ENCODE measurements at places on chromosomes 2 and 18.
A peak's percentile ranks its signal among the peaks of the same experiment; 100 is the strongest.

- no peak for DNase-seq
Measured at GRCh38 chr2:73009177-73009839, 62.2 kb downstream of the SFXN5 start.

DNA sequence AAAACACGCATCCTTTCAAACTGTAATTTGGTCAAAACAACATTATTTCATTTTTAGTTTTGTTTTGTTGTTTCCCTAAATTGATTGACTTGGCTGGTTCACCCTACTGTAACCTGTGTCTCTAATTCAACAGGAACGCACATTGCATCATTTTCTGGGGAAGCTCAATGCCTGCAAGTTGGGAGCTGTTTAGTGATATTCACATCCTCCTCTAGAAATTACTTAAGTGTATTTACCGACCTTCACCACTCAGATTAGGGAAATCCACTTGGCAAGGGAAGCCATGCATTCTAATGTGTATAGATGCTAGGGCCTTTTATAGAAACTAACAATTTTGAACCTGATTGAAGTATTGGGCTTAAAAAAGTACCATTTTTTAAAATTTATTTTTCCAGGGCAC, 7.3 kb upstream of the TPO start:
- DNase-seq = no peak

- no peak for DNase-seq
Measured at GRCh38 chr18:23177433-23178072, 42.3 kb downstream of the CABLES1 start.

DNA sequence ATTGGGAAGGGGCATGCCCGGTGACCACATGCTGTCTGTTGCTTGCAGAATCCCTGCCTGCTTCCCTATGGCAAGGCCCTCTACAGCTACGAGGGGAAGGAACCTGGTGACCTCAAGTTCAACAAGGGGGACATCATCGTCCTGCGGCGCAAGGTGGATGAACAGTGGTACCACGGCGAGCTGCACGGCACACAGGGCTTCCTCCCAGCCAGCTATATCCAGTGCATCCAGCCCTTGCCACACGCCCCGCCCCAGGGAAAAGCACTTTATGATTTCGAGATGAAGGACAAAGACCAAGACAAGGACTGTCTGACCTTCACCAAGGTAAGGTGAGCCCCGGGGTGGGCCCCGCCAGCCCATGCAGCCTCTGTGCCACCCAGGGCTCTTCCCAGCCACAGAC, 218.6 kb downstream of the SH3RF3 start:
- no peak for DNase-seq

DNA sequence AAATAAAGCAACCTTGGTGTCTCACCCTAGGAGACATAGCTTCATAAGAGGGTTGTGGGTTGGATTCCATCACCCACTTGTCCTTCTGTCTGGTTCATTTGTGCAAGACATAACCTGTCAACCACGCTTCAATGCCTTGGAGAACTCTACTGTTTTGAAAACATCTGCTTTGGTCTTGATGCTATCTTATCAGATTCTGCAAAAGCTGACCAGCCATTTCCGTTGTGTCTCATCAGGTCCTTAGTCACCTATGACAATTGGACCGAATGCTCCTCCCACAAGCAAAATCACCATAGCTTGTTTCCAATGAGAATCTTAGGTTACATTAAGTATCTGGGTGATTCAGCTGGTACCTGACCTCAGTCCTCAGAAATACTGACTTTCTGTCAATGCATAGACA, 35.4 kb downstream of the STAT4 start:
- DNase-seq = no peak

DNA sequence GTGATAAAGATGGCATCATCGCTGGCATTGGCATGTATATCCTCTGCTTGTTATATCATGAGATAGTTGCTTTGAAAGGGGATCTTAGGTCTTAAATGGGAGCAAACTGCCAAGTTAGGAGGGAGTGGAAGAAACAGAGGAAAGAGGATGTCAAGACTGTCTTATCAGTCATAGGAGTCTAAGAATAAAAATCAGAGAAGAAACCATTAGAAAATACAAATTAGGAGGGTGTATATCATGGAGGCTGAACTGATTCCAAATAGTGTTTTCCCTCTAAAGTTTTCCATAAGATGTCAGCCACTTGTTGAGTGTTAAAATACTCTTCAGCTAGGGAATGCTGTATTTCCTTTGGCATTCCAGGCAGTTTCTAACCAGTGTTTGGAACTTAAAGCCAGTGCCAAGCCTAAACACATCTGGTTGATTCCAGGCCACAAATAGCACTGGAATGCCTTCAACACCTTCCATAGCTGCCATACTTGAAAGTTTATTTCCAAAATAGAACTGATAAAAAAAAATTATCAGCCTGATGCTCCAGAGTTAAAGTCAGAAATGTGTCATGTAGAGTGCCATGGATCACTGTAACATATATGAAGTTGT, 129.4 kb downstream of the ZEB2 start:
- DNase-seq = peak; percentile 68

DNA sequence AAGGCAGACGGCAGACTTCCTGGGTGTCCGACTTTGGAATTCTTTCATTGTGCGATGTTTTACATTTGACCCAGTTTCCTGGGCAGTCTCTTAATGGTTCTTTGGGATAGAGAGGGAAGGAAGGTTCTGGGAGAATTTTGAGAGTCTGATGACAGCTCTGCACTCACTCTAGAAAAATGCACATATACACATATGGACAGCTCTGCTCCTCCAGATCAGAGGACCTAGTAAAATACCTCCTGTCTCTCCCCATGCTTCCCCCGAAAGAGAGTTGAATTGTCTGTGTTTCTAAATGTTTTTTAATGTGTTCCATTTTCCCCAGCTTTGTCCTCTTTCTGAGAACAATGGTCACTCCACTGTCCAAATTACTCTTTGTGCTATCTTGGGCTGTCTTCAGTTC, 102.0 kb upstream of the CXCR4 start:
- DNase-seq = peak; percentile 13

GRCh38 chr2:237725661-237726060, 72.9 kb upstream of the RBM44 start:
- no peak for DNase-seq

DNA sequence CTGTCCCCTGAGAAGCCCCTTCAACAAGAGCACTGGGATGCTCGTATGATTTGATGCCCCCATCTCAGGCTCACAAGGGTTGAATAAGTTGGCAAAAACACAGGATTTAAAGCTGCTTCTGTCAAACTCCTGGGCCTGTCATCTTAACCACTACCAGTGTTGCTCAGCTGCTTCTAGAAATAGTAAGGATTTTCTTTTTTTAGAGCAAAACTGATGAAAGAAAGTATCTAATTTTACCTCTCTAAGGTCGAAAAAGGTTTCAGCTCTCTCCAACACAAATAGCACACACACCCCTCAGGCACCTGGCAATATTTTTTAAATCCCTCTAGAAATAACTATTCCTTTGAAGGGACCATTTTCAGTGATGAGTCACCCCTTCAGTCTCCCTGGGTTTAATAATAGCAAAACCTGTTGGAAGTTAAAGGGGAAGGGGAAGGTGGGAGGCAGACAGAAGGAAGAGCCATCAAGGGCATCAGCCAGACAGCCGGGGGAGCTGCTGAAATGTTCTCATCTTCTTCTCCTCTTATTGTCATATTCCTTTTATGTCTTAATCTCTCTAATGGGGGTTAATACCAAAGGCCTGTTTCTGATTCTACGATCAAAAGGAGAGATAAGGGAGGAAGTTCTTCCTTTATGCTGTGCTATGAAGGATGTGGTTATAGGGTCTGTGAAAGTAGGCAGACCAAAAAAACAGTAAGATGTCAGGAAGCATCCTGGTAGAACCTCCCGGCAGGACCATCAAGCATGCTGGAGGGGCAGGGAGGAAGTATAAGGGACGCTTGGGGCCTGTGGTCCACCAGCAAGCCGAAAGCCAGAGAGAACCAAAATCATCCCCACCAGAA, 31.9 kb upstream of the SLC35G4 start:
- DNase-seq = no peak

GRCh38 chr2:100178864-100179263, 36.5 kb upstream of the AFF3 start:
- DNase-seq = no peak

DNA sequence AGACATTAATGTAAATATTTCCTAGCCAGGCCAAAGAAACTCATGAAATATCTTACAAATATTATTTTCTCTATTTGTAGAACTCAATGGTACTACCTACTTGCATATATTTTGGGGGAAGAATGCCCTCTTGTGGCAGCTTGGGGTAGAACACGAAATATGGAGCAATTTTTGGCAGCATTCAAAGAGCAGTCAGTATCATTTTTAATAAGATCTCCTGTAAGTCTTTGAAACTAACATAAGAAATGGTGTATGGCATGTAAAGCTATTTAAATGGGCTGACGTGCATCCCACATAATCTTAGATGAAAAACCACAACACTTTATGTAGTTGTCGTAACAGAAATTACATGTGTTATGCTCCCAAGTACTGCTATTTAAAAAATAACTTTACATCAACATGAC, 62.3 kb upstream of the CCDC195 start:
- DNase-seq = peak; percentile 81

- no peak for DNase-seq
Measured at GRCh38 chr2:65658881-65659280, 226.5 kb upstream of the SPRED2 start.

DNA sequence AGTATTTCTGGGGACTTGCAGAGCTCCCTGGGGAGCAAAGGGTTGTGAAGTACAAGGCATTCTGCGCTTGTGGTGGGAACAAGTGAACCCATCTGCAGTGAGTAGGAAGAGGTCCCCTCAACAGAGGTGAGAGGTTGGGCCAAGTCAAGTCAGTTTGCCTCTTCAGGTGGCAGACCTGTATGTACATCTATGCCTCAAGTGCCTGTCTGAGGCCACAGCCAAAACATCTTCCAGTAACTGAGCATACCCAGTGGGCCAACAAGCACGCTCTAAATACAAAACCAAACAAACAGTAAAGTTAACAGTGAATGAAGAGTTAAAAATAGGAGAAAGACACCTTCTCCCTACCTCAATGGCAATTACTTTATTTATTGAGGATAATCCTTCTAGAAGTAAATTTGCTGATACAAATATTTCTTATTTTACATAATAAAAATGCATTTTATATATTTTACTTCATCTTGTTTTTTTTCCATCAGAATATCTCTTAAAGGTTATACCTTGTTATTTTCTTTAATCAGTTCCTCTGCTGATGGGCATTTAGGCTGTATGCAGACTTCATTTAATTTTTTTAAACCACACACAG, 2.5 kb downstream of the GYPC start:
- no peak for DNase-seq

DNA sequence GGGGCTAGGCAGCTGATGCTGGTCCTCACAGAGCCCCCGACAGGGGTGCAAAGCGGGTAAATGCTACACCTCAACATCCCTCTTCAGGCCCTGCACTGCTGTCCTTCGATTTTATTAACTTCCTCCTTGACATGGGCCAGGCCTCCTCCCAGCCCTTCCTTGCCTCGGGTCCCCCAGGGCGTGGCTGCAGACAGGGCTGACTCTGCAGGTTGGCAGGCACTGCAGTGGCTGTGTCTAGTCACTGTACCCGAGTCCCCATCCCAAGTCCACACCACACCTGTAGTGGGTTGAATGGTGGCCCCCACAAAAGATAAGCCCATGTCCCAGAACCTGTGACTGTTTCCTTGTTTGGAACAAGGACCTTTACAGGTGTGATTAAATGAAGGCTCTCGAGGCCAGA, 140.2 kb downstream of the TWIST2 start:
- DNase-seq = no peak

DNA sequence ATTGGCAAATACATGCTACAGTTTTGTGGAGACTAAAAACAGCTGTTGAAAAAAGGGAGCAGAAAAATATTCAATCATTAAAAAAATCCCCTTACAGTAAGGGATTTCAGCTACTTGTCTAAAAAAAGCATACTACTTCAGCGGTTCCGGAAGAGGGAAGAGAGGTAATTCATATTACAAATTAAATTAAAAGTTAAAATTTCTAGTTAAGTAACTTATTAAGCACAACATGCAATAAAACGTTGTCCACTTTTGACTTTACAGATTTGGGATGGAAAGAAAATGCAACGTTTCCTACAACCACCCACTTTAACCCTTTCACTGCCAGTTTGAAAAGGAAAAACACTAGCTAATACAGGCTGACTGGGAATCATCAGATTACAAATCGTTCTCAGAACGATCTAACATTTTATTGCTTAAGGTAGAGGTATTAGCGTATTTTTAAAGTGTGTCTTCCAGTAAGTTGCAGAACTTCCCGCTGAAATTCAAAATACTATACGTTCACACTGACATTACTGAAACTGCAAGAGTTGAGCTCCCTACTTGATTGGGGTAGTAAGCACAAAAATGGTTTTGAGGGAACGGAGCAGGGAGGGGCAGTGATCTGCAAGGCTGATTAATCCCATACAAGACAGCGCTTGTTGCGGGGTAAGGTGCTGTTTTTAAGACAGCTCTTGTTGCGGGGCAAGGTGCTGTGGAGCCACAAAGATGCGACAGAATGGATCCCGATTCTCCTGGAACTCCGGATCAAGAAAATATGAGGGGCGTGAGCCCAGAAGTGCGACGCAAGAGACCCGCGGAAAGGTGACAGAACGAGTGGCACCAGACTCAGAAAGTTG, 743 bp downstream of the HADHA start:
- peak; percentile 53 for DNase-seq

- peak; percentile 2 for DNase-seq
Measured at GRCh38 chr18:28412521-28412920, 235.6 kb upstream of the CDH2 start.

DNA sequence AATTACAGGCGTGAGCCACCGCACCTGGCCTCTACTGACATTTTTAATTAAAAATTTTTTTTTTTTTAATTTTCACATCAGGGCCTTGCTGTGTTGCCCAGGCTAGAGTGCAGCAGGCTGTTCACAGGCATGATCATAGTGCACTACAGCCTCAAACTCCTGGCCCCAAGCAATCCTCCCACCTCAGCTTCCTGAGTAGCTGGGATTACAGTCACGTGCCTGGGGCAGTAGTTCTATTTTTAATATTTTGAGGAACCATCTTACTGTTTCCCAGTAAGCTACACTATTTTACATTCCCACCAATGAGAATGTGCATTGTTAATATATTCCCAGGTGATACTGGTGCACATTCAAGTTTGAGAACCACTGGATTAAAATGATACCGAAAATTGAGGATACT, 92.7 kb downstream of the WDSUB1 start:
- no peak for DNase-seq

- DNase-seq = no peak
Measured at GRCh38 chr18:12003894-12004293, 22.6 kb downstream of the IMPA2 start.

DNA sequence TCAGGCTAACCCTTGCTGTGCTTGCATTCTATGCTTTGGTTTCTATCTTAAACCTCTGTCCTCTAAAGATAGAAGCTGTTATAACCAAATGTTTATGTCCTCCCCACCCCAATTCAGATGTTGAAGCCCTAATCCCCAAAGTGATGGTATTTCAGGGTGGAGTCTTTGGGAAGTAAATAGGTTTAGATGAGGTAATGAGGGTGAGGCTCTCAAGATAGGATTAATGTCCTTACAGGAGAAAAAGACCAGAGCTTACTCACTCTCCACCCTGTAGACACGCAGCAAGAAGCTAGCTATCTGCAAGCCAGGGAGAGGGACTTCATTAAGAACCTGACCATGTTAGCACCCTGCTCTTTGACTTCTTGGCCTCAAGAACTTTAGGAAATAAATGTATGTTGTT, 362.5 kb downstream of the ERBB4 start:
- no peak for DNase-seq
